ENCODE measurements at places on chromosomes 13 and 19.

DNA sequence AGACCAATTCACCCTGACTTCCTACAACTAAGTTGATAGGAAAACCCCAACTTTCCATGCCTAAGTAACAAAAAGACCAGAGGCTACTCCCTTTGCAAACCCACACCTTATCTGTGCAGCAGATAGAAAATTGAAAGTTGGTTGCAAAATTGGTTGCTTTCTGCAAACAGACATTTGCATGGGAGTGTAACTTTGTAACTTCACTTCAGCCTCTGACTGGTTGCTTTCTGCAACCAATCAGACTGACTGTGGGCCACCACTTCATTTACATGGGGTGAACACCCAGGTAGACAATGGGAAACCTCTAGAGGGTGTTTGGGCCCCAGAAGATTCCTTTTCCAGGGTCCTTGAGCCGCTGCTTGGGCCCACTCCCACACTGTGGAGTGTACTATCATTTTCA, 9.8 kb downstream of the TEX30 start:
- no peak for DNase-seq

GRCh38 chr13:112434937-112435523, 58.9 kb downstream of the SPACA7 start:
- no peak for DNase-seq

DNA sequence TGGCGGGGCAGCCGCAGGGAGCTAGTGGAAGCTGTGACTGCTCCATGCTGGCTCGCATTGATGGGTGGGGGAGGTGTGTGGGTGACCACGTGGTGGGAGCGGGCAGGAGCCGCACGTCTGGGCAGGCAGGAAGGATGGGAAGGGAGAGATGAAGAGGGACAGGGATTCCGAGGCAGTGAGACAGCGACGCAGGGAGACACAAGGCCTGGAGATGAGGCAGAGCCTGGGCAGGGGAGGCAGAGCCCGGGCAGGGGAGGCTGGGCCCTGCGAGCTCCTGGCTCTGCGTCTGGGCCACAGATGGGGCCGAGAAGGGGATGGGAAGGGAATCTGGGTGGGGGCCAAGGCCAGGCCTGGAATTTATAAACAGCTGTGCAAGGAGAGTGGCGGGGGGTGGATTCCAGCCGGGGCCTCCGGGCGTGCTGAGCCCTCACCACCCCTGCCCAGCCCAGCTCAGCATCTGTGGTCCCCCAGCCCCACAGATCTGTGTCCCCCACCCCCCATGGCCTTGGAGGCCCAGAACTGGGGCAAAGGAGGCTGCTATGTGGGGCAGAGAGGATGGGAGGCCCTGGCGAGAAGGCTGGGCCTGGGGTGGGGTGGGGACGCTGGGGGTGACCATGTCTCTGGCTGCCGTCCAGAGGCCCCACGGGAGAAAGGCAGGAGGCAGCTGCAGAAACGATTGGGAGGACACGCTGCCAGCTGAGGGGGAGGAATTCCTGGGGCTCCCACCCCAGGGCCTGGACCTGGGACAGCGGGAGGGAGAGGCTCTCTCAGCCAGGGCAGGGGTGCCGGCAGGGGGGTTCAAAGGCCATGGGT, 6.0 kb downstream of the EHD2 start:
- DNase-seq: no peak

GRCh38 chr13:44321961-44322360, 51.7 kb upstream of the SERP2 start:
- no peak for DNase-seq

DNA sequence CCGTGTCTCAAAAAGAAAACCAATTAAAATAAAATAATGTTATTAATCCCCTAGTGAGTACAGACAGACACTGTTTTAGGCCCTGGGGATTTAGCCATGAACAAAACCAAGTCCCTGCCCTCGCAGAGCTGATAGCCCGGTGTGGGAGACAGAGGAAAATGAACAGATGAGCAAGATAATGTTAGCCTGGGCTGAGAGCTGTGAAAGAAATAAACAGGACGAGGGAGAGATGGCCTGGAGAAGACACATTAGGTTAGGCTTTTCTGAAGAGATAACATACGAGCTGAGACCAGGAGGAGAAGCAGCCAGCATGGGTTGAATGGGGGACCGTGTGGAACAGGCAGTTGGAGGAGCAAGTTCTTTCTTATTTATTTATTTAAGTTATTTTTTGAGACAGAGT, 9.0 kb downstream of the RELB start:
- DNase-seq: no peak

GRCh38 chr19:12698138-12698537, 1.7 kb upstream of the FBXW9 start:
- DNase-seq: no peak

DNA sequence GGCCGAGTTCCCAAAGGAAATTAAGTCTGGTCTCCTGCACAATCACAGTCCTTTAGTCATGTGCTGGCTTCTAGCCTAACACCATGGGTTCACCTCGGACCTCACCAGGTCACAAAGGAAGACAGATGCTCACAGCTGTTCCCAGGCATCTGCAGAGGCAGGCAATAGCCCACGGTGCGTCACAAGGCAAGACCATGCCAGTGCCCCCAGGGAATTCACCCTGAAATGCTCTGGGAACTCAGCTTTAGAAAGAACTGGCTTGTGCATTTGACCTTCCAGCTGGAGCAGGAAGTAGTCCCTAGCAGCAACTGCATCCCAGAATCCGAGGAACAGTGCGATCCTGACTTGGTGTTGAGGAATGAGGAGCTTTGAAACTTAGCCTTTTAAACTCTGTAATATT, 96.8 kb upstream of the WASF3 start:
- DNase-seq: no peak

- DNase-seq: no peak
These were observed 26.0 kb downstream of the TBC1D4 start for GRCh38 chr13:75455962-75456361.

GRCh38 chr13:64758521-64759244, 2471.5 kb downstream of the PCDH9 start:
- DNase-seq: no peak

- no peak for DNase-seq
These were observed 30.7 kb upstream of the ASF1B start for GRCh38 chr19:14166999-14167575.

GRCh38 chr13:66528180-66528579, 702.0 kb downstream of the PCDH9 start:
- DNase-seq: no peak

DNA sequence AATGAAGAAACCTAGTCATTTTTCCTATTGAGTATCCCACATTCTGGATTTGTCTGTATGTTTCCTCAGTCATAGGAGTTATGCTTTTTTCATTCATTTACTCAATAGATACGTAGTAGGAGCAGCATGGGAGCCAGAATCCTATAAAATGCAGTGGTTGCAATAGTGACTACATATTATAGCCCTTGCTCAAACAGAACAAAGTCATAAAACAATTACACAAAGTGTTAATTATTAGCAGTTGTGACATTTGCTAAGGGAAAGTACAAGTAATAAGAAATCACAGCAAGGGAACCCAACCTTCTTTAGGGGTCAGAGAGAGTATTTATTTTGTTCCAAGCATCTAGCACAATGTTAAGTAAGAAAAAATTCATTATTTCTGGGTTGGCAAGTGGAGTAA, 27.7 kb upstream of the POU4F1 start:
- DNase-seq: no peak

GRCh38 chr19:49676136-49676783, 811 bp upstream of the PRMT1 start:
- DNase-seq: no peak
